ENCODE measurements at places on chromosomes 3 and 15.
A peak's percentile ranks its signal among the peaks of the same experiment; 100 is the strongest.

DNA sequence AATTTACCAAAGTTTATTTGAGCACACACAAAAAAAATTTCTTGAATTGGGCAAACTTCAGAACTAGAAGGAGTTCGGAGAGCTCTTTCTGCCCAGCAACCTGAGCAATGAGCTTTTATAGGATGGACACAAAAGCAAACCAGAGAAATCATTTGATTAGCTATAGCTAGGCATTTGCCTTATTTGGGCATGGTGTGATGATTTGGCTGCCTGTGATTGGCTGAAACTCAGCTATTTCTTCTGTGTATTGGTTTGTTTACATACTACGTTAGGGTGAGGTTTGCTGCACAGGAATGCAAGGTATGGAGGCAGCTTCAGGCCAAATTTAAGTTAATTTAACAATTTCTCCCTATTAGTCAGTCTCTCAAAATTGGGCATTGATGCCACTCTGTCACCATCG, 65.1 kb downstream of the NEK11 start:
- no peak for DNase-seq

GRCh38 chr15:67801926-67802914, 23.1 kb upstream of the SKOR1 start:
- DNase-seq, result no peak

DNA sequence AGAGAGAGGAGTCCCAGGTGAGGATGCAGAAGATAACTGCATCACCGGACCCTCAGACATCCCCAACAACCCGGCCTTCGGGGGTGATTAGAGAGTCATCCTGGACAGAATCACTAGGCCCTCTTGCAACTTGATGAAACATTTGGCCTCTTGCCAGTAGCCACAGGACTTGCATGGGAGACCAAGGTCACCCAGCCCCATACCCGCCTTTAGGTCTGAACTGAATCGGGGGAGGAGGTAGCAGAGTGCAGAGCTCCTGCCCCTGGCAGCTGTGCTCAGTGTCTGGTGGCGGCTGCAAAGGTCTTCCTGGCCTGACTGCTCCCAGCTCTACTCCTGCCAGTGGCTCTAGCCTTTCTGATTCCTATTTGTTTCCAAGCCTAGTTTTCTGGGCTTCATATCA, 12.4 kb downstream of the PIF1 start:
- peak; percentile 30 for DNase-seq

GRCh38 chr3:39505866-39506742, 38.6 kb downstream of the MOBP start:
- no peak for DNase-seq

- no peak for DNase-seq
Observed at GRCh38 chr3:187044867-187045552, 94.3 kb downstream of the RPL39L start.

- no peak for DNase-seq
Observed at GRCh38 chr3:154122912-154123559, 1.8 kb downstream of the ARHGEF26 start.

GRCh38 chr3:47950453-47951169, 65.6 kb downstream of the MAP4 start:
- DNase-seq, result no peak

GRCh38 chr15:71239592-71240364, 124.5 kb downstream of the THSD4 start:
- DNase-seq, result no peak
